ENCODE measurements at places on chromosomes 6 and 20. TPM values are rescaled to one million over a fixed set of nuclear protein-coding genes. Genes with fewer than 3 reads are reported as not detected.

The BTNL2 gene
- total RNA-seq: not detected

The TUBB2B gene
- total RNA-seq: 0.89 TPM

The ARMH2 gene
- not detected for total RNA-seq

The RGS17 gene
- total RNA-seq: 27.5 TPM

The RING1 gene
- total RNA-seq: 34.0 TPM

The ZSCAN31 gene
- total RNA-seq: 19.7 TPM
